AML-193 (cell line): ENCODE measurements at places on chromosomes 16 and 17.

GRCh38 chr17:51673070-51673469 is 412.7 kb downstream of the UTP18 start:
- no peak for DNase-seq

GRCh38 chr16:21646091-21646490 is 6.3 kb downstream of the IGSF6 start:
- no peak for DNase-seq

DNA sequence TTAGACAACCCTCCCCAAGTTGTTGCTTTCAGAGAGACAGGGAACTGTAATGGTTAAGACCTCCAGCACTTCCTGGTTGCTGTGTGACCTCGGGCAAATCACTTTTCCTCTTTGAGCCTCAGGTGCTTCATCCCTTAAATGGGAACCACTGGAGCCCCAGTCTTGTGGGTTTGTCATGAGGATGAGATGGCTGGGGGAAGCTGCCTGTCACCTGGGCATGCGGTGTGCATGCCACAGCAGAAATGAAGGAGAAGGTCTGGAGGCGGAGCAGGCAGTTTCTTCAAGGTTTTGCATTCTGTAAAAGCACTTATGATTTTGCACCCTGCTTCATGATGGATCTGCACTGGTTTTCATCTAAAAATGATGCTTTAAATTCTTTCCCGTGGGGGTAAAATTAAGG is 22.1 kb downstream of the NAGPA start:
- DNase-seq, result no peak

DNA sequence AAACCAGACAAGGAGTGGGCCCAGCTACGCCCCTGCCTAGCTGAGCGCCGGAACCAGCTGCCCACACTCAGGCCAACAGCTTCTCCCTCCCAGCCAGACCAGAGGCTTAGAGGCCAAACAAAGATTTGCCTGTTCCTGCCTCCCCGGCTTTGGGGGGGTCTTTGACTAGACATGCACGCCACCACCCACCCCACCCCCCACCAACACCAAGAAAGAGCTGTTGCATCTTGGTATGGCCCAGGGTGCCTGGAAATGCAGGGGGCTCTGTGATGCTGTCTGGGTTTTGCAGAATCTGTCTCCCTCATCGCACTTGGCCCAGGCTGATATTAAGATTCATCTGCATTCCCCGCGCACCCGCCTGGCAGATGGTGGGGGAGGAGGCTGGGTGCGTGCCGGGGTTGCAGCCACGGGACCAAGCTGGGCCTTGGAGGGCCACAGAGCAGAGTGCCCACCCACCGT is 1.3 kb upstream of the NXPH3 start:
- DNase-seq, result no peak

DNA sequence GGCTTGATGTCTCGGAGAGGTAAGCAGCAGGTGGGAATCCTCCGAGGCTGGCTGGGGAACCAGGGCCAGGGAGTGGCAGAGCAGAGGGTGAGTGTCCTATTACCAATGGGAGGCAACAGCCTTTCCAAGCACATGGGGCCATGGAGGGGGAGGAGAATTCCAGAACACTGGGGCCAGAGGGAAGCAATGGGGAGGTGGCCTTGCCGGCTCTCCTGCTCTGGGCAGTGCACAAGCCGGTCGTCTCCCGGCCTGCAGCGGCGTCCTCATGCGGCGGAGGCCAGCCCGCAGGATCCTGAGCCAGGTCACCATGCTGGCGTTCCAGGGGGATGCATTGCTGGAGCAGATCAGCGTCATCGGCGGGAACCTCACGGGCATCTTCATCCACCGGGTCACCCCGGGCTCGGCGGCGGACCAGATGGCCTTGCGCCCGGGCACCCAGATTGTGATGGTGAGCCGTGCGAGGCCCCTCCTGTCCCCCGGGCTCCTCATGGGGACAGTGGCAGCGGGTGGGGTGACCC is 21.9 kb downstream of the SGSH start:
- DNase-seq, result no peak

- DNase-seq, result no peak
These were observed 11.5 kb downstream of the ATP2C2 start for GRCh38 chr16:84379709-84380362.

- DNase-seq, result no peak
These were observed 14.0 kb downstream of the EEF2K start for GRCh38 chr16:22220069-22220440.

DNA sequence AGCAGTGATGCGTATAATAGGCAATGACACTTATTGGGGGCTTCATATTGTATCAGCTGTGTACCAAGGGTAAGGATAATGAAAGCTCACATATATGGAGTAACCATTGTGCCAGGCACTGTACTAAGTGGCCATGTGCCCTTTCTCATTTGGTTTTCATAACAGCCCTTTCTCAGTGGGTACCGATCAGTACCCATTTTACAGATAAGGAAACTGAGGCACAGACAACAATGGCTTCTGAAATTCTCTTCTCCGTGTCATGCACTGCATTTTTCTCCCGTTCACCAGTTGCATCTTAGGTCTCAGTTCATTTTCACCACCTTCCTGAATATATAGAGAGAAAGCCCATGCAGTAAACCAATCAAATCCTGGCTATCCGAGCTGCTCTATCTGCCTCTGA is 216.7 kb upstream of the RBFOX1 start:
- no peak for DNase-seq

DNA sequence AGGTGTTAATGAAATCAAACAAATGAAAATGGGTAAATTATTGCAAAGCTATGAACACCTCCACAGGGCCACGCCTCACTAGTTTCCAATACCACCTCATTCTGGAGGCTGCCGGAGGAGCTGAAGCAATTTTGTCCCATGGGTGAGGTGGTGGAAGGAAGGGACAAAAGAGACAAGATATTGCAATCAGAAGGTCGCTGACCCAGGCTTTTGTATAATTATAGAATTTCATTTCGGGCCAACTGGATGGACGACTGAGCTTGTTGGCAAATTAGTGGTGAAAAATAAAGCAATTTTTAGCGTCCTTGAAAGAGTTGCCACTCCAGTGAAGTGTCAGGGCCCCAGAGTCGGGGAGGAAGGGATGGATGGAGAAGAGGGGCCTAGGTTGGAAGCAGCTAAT is 147.9 kb downstream of the CYLD start:
- DNase-seq, result no peak

GRCh38 chr16:55559233-55559632 is 7.3 kb upstream of the CAPNS2 start:
- no peak for DNase-seq

DNA sequence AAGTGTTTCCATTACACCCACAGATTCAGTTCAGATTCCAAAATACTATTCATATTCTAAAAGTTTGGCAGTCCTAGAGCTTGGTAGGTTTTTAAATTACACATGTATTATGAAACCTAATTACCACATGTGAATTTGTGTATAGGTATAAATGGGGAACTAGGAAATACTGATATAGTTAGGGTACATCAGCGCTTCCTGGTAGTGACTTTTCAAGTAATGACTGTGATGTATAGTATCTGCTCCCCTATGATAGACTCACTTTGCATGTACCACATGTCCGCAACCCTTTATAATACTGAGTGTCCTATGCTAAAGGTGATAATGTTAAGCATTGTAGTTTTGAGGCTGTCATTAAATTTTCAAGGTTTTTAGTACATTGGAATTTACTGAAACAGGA is 22.9 kb downstream of the CDK12 start:
- DNase-seq, result peak; percentile 32

DNA sequence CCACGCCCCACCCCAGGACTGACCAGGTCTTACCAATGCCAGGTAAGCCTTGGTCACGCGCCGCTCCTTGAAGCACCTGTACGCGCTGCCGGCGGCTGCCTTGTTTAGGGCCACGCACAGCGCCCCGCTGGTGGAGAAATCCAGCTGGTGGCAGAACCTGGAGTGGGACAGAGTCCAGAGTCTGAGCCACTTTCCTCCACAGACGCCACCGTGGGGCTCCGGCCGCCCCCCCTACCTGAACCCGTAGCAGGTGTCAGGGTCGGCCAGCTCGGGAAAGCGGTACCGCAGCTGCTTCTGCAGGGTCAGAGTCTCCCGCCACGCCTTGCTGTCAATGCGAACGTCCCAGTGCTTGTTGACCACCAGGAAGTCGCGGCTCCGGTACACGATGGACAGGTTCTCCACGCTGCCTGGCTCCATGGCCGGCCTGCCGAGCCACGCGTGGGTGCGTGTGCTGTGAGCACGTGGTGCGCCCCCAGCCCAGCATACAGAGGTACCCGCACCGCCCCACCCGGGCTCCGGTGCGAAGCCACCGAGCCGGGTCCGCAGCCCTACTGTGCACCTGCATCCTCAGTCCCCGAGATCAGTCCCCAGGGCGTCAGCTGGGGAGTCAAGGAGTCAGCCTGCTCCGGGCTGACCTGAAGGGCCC is 737 bp downstream of the RPUSD1 start:
- DNase-seq, result no peak
